Stomach (tissue), 19 donors: ENCODE measurements at places on chromosomes 12 and 14. TPM values are rescaled to one million over a fixed set of nuclear protein-coding genes. Genes with fewer than 3 reads are reported as not detected.

GRCh38 chr12:121724925-121725324, 12.4 kb downstream of the TMEM120B start:
- no peak overlapping the region for H3K4me3 ChIP-seq
- H3K36me3 ChIP-seq: peaks cover 16% of the 10 kb centered on the region
- H3K27me3 ChIP-seq: no peaks in the 10 kb centered on the region
- DNase-seq: no peak

DNA sequence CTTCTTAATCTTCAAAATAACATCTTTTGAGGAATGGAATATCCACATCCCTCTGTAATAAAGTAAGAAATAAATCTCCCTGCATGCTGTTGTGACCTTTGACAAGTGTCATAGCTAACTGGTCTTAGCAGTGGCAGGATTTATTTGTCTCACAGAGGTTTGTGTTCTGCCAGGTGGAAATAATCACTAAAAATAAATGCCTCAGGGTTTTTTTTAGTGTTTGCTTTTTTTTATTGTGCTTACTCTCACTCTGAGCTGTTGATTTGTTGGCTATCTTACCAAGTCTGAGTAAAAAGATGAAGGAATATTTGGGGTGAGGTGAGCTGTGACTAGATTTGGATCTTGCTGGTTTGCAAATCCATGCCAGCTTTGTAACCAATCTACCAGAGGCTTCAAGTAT, 285.4 kb downstream of the ALG10B start:
- no peak overlapping the region for H3K27ac ChIP-seq
- no peaks in the 10 kb centered on the region for H3K36me3 ChIP-seq
- H3K27me3 ChIP-seq: no peaks in the 10 kb centered on the region
- DNase-seq: no peak

Gene TAS2R10
- not detected for total RNA-seq

- peak; percentile 44 for DNase-seq
- H3K27ac ChIP-seq: peak overlapping the region; percentile 100
- no peaks in the 10 kb centered on the region for H3K27me3 ChIP-seq
- H3K36me3 ChIP-seq: peaks cover 36% of the 10 kb centered on the region
- H3K4me3 ChIP-seq: peak overlapping the region; percentile 72
- H3K4me1 ChIP-seq: peaks cover 61% of the 10 kb centered on the region
These were observed 3.0 kb downstream of the SETD1B start for GRCh38 chr12:121806546-121807423.

Gene TRHDE
- 9.0 TPM for total RNA-seq

Gene PPP4R4
- 11.7 TPM for total RNA-seq

Gene GLIPR1
- 0.87 TPM for total RNA-seq

Gene ACOT6
- not detected for total RNA-seq

Gene ASIC1
- 2.0 TPM for total RNA-seq

- H3K4me3 ChIP-seq: no peak overlapping the region
- no peak overlapping the region for H3K27ac ChIP-seq
- H3K4me1 ChIP-seq: no peaks in the 10 kb centered on the region
- H3K27me3 ChIP-seq: no peaks in the 10 kb centered on the region
- H3K36me3 ChIP-seq: no peaks in the 10 kb centered on the region
- DNase-seq: no peak
These were observed 117.5 kb downstream of the VRK1 start for GRCh38 chr14:96914571-96915128.

DNA sequence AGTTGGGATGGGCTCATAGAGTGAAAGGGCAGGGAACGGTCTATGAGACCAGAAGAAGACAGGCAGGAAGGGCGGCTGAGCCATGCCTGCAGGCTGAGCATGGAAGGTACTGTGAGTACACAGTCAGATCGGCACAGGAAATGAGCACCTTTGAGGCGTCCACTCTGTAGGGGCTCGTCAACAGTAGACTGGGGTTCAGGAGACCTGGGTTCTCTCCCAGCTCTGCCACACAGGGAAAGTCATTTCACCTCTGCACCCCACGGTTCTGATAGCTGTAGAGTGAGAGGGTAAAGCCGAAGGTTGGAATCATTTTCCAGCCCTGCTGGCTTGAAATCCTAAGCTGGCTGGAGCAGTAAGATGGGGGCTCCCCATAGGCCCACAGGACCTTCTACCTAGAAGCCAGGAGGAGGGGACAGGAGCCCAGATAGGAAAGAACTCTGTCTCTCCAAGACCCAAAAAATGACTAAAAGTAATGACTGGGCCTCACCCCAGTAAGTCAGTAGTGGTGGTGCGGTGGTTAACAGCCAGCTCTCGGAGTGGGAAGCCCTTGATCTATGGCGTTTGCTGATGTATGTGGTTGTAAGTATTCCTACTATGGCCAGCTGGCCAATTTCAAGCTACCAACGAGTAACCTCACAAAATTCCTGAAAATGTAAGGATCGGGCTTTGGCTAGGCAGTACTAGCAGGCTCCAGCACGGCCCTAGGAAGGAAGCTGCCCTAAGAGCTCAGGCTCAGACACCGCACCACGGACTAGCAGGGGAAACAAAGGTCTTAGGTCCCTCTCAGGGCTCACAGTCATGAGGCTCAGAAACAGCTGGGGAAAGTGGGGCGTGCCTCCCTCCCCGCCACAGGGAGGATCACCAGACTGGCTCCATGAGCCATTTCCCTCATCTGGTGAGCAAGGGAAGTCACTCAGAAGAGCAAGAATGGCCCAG, 10.3 kb upstream of the CD27 start:
- H3K27ac ChIP-seq: no peak overlapping the region
- H3K4me1 ChIP-seq: peaks cover 11% of the 10 kb centered on the region
- peak; percentile 32 for DNase-seq
- H3K27me3 ChIP-seq: no peaks in the 10 kb centered on the region
- H3K36me3 ChIP-seq: peaks cover 5% of the 10 kb centered on the region

Gene PXMP2
- total RNA-seq: 274 TPM

Gene PLEKHG7
- total RNA-seq: not detected

DNA sequence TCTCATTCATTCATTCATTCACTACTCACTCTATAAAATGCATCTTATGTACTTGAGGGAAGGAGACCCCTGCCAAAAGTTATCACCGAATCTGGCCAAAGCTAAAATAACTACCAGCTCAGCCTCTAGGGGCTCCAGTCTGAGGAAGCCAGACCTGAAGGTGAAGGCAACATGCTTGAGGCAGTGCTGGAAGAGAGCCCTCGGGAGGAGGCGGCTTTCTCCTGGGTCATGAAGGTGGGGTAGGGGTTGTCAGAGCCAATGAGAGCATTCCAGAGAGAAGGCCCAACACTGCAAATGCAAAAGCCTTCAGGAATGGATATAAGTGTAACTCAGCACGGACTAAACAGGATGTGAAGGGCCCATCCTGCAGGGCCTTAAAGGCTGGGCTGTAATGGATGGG, 62.4 kb downstream of the GSC start:
- no peak overlapping the region for H3K4me3 ChIP-seq
- no peaks in the 10 kb centered on the region for H3K36me3 ChIP-seq
- H3K27me3 ChIP-seq: no peaks in the 10 kb centered on the region
- H3K27ac ChIP-seq: no peak overlapping the region
- no peak for DNase-seq

DNA sequence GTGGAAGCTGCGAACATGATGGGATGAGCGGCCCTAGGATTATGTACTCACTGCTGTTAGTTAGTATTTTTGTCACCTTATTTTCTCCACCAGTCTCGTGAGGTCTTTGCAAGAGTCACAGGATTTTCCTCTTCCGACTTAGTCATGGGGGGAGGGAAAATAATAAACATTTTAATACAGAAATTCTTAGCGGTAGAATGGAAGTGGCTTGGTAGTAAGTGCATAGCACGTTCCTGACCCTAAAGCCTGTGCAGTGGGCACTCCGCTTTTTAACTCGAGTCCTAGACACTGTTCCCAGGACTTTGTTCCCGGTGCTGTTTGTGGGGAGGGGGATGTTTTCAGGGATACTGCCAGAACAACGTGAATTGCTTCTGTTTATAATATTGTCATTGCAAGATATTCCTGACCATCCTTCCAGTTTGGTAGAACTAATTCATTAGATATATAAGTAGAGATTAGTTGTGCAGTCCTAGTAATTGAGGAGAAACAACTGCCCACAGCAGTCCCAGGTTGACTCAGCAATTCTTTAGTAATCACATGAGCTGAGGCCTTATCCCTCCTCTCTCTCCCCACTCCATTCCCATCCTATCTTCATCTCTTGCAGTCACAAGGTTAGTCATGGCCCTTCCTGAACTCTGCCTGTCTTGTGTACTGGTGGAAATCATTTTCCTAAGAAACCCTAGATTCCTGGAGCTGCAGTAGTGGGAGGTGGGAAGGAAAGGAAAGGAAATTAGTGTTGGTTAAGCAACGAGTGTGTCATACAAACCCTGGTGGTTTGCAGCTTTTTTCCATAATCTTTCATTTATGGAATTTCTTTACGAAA, 799 bp downstream of the SLC38A6 start:
- no peaks in the 10 kb centered on the region for H3K27me3 ChIP-seq
- peaks cover 51% of the 10 kb centered on the region for H3K4me1 ChIP-seq
- H3K4me3 ChIP-seq: peak overlapping the region; percentile 97
- DNase-seq: peak; percentile 34
- H3K27ac ChIP-seq: peak overlapping the region; percentile 83

Gene PDE3A
- 19.4 TPM for total RNA-seq

Gene ACOT4
- not detected for total RNA-seq

- H3K4me1 ChIP-seq: peaks cover 54% of the 10 kb centered on the region
- no peaks in the 10 kb centered on the region for H3K36me3 ChIP-seq
- no peak for DNase-seq
- H3K27me3 ChIP-seq: no peaks in the 10 kb centered on the region
These were observed 43.8 kb downstream of the ANO6 start for GRCh38 chr12:45259675-45260074.

GRCh38 chr12:84756961-84757360, 155.6 kb downstream of the SLC6A15 start:
- H3K27me3 ChIP-seq: no peaks in the 10 kb centered on the region
- no peak for DNase-seq
- no peaks in the 10 kb centered on the region for H3K4me1 ChIP-seq

DNA sequence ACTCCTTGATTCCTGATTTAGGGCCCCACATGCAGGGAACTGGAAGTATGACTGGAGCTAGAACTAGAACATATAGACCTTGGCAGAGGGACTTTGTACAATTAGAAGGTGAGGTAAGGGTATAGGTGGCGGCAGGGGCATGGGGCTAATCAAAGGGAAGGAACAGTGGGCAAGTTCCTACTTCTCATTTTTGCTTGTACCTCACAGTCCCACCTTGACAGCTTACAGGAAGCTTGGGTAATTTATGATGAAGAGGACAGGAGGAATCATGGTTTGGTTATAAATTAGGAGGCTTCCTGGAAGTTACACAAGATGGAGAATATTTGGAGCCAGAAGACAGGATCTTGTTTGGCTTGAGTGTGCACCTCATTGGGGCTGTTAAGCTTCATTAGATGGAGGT, 33.4 kb downstream of the SUSD6 start:
- peak overlapping the region; percentile 43 for H3K27ac ChIP-seq
- no peak for DNase-seq
- H3K27me3 ChIP-seq: no peaks in the 10 kb centered on the region
- no peak overlapping the region for H3K4me3 ChIP-seq
- peaks cover 60% of the 10 kb centered on the region for H3K4me1 ChIP-seq
- H3K36me3 ChIP-seq: no peaks in the 10 kb centered on the region

GRCh38 chr12:42759622-42760273, 170.2 kb upstream of the PRICKLE1 start:
- no peak overlapping the region for H3K4me3 ChIP-seq
- DNase-seq: peak; percentile 31
- no peak overlapping the region for H3K27ac ChIP-seq
- H3K27me3 ChIP-seq: no peaks in the 10 kb centered on the region
- H3K36me3 ChIP-seq: no peaks in the 10 kb centered on the region

GRCh38 chr14:105385322-105385637, 13.1 kb upstream of the TEX22 start:
- no peaks in the 10 kb centered on the region for H3K27me3 ChIP-seq
- no peaks in the 10 kb centered on the region for H3K4me1 ChIP-seq
- H3K4me3 ChIP-seq: no peak overlapping the region
- no peak for DNase-seq

DNA sequence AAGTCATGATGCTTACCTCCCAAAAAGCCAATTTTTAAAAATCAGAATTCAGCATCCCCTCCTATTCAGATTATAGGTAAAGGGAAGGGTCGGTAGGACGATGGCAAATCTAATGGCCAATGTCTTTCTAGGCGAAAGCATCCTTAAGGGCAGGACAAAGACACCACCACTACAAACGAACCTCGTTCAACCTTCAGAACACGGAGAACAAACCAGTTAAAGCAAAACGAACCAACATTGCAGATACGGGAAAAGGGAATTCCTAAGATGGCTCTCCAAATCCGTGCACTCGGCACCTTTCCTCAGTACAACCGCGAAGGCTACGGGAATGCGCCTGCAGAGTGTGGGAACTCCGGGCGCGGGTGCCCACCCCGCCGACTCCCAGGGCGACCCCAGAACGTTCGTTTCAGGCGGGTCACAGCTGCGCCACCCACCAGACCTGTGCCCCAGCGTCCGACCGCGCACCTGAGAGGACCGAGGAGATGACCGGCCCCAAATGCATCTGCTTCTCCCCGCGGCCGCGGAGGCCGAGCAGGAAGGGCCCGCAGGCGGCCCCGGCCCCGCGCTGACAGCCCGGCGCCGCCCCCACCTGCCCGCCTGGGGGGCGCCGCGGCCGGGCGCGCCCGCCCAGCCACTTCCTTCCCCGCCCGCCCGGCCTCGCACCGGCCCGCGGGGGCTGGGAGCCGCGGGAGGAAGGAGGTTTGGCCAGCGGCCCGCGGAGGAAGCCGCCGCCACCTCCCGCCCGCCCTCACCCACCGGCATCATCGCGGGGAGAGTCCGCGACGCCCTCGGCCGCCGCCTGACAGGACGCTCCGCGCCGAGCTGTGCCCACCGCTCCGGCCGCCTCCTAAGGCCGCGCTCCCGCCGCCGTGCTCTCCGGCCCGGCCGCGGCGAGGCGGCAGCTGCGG, 578 bp downstream of the PPP1R13B start:
- peak overlapping the region; percentile 98 for H3K27ac ChIP-seq
- H3K4me3 ChIP-seq: peak overlapping the region; percentile 78
- H3K36me3 ChIP-seq: peaks cover 10% of the 10 kb centered on the region
- H3K4me1 ChIP-seq: peaks cover 16% of the 10 kb centered on the region
- H3K27me3 ChIP-seq: no peaks in the 10 kb centered on the region

- H3K36me3 ChIP-seq: no peaks in the 10 kb centered on the region
- H3K27ac ChIP-seq: no peak overlapping the region
- H3K4me1 ChIP-seq: no peaks in the 10 kb centered on the region
- H3K27me3 ChIP-seq: peaks cover 44% of the 10 kb centered on the region
- H3K4me3 ChIP-seq: no peak overlapping the region
These were observed 30.2 kb downstream of the RIMBP2 start for GRCh38 chr12:130685850-130686249.

- no peaks in the 10 kb centered on the region for H3K4me1 ChIP-seq
- H3K36me3 ChIP-seq: no peaks in the 10 kb centered on the region
- no peaks in the 10 kb centered on the region for H3K27me3 ChIP-seq
- H3K27ac ChIP-seq: no peak overlapping the region
- H3K4me3 ChIP-seq: no peak overlapping the region
These were observed 86.9 kb downstream of the BCAT1 start for GRCh38 chr12:24861766-24862540.

DNA sequence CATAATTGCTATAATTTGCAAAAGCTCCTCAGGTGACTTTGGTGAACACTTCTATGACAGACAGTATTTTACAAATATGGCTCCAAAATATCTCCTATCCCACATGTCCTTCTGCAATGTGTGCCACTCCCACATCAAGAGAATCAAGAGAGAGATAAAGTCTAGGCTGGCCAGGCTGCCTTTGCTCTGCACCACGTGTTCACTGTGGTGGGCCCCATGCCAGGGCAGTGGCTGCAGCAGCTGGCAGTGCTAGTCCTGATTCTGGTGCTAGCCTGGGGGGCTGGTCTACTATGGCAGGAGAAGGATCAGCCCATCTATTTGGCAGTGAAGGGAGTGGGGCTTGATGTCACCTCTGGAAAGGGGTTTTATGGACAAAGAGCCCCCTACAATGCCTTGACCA, 86.3 kb downstream of the DRAM1 start:
- H3K4me3 ChIP-seq: no peak overlapping the region
- no peaks in the 10 kb centered on the region for H3K4me1 ChIP-seq
- DNase-seq: peak; percentile 42
- H3K36me3 ChIP-seq: no peaks in the 10 kb centered on the region
- H3K27ac ChIP-seq: no peak overlapping the region
- no peaks in the 10 kb centered on the region for H3K27me3 ChIP-seq
